Osteocyte (in vitro differentiated cells): ENCODE measurements at places on chromosomes 1 and 21. TPM values are rescaled to one million over a fixed set of nuclear protein-coding genes. Genes with fewer than 3 reads are reported as not detected.

- no peak overlapping the region for H3K27ac ChIP-seq
- no peaks in the 10 kb centered on the region for H3K4me1 ChIP-seq
- H3K36me3 ChIP-seq = no peaks in the 10 kb centered on the region
- no peak for DNase-seq
- H3K27me3 ChIP-seq = peaks cover 49% of the 10 kb centered on the region
Measured at GRCh38 chr1:3762873-3763228, 9.7 kb upstream of the SMIM1 start.

The TAF13 gene
- total RNA-seq = 39.8 and 42.3 TPM in 2 replicates

The OR2L2 gene
- total RNA-seq = 0.08 and 0.13 TPM in 2 replicates

- no peak for DNase-seq
- peaks cover 20% of the 10 kb centered on the region for H3K4me1 ChIP-seq
- no peak overlapping the region for H3K27ac ChIP-seq
- H3K27me3 ChIP-seq = no peaks in the 10 kb centered on the region
Measured at GRCh38 chr21:26057477-26058170, 112.9 kb downstream of the APP start.

DNA sequence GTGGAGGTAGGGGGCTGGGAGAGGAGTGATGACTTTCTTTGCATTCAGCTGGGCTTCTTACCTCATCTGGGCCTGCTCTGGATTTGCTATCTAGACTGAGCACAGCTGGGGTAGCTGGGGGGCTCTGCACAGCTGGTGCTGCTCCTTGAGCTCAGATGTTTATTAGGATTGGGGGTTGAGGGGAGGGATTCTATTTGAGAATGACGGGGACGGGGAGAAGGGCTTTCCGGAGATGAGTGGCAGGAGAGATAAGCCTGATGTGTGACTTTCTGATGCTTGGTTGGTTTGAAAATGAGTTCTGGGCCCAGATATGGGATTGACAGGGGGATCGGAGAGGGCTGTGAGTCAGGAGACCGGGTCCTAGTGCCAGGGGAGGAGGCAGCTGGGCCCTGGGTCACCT is 146.1 kb upstream of the CSF3R start:
- no peak overlapping the region for H3K4me3 ChIP-seq
- no peaks in the 10 kb centered on the region for H3K36me3 ChIP-seq
- no peak overlapping the region for H3K27ac ChIP-seq
- H3K27me3 ChIP-seq = no peaks in the 10 kb centered on the region

The C1orf226 gene
- 2.7 and 3.2 TPM in 2 replicates for total RNA-seq

DNA sequence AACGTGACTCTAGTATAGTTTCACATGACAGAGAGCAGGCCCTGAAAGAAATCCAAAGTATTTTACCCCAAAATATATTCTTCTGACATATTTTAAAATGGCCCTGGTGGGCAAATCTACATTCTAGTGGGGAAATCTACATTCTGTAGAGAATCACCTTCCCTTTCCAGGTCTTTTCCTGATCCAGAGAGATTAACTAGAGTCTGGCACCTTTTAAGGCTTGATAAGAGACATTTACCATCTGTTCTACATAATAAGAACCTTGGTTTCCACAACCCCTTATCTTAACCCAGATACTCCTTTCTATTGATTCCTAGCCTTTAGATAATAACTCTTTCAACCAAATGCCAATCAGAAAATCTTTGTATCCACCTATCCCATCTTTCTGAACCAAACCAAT is 17.0 kb upstream of the L1TD1 start:
- no peak for DNase-seq
- H3K27me3 ChIP-seq = peaks cover 23% of the 10 kb centered on the region
- H3K27ac ChIP-seq = no peak overlapping the region
- no peaks in the 10 kb centered on the region for H3K4me1 ChIP-seq
- H3K4me3 ChIP-seq = no peak overlapping the region

The SPRR2F gene
- not detected in 2 replicates for total RNA-seq

GRCh38 chr1:212305342-212305741 is 20.1 kb downstream of the PPP2R5A start:
- DNase-seq = no peak
- no peak overlapping the region for H3K27ac ChIP-seq
- peaks cover 17% of the 10 kb centered on the region for H3K36me3 ChIP-seq
- no peak overlapping the region for H3K4me3 ChIP-seq
- H3K4me1 ChIP-seq = peaks cover 30% of the 10 kb centered on the region

- no peaks in the 10 kb centered on the region for H3K27me3 ChIP-seq
- H3K4me3 ChIP-seq = no peak overlapping the region
- no peak for DNase-seq
- H3K27ac ChIP-seq = no peak overlapping the region
- H3K4me1 ChIP-seq = peaks cover 28% of the 10 kb centered on the region
Measured at GRCh38 chr1:12339396-12339795, 109.6 kb downstream of the VPS13D start.

DNA sequence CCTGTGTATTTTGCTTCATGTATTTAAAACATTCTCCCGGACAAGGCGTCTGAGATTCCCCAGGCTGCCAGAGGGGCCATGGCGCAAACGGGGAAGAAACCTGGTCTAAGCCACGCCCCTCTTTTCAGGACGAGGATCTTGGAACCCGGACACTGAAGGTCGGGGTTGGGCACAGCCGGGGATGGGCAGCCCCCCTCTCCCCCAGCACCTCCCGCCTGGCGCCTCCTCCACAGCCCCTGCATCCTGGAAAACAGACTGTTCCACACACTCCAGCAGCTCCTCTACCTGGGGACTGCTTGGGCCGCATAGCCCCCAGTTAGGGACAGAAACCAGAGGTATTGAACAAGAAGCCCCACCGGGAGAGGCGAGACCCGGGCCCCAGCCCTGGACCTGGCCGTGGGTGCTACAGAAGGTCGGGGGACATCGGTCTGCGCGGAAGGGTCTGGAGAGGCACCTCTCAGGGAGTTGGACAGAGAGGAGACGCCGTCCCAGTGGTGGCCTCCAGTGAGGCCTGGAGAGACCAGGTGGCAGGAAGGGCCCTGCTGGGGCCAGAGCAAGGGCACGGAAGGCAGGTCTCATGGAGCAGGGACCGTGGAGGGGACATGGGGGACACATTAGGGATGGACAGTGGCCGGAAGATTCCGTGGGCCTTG is 5.4 kb downstream of the TP73 start:
- DNase-seq = peak; percentile 82
- no peaks in the 10 kb centered on the region for H3K4me1 ChIP-seq
- no peak overlapping the region for H3K4me3 ChIP-seq
- H3K27ac ChIP-seq = no peak overlapping the region
- H3K27me3 ChIP-seq = peaks cover 71% of the 10 kb centered on the region

DNA sequence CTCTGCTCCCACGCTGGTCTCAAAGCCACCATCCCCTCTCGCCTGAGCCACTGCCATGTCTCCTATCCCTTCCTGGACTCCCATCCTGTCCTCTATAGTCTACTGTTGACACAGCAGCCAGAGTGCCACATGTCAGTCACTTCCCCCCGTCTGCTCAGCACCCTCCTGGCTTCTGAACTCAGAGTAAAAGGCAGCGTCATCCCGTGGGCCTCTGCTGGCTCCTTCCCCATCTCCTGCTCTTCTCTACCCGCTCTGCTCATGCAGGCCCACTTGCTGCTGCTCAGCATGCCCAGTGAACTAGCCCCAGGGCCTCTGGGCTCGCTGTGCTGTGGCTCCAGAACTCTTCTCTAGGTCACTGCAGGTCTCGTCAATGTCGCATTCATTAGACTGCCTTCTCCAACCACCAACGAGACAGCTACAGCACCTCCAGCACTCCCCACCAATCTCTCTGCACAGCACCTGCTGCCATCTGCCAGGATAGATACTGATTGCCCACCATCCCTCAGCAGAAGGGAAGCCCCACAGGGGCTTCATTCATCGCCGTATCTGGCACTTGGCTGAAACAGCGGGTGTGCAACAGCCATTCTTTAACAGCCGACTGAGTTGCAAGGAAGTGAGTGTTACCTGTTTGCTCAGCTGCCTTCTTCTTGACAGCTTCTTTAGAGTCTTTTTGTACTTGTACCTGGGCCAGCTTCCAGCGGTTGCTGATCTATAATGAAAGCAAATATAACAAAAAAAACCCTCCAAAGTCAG is 11.8 kb upstream of the SRM start:
- no peaks in the 10 kb centered on the region for H3K27me3 ChIP-seq
- no peaks in the 10 kb centered on the region for H3K4me1 ChIP-seq
- H3K36me3 ChIP-seq = peaks cover 44% of the 10 kb centered on the region
- DNase-seq = no peak
- no peak overlapping the region for H3K4me3 ChIP-seq

- no peaks in the 10 kb centered on the region for H3K27me3 ChIP-seq
- H3K36me3 ChIP-seq = no peaks in the 10 kb centered on the region
- H3K27ac ChIP-seq = no peak overlapping the region
- H3K4me1 ChIP-seq = peaks cover 27% of the 10 kb centered on the region
- H3K4me3 ChIP-seq = no peak overlapping the region
Measured at GRCh38 chr1:234715252-234716014, 105.5 kb upstream of the IRF2BP2 start.

- H3K27ac ChIP-seq = no peak overlapping the region
- peaks cover 3% of the 10 kb centered on the region for H3K27me3 ChIP-seq
- no peak for DNase-seq
Measured at GRCh38 chr1:220367833-220368232, 95.6 kb upstream of the RAB3GAP2 start.

- peaks cover 11% of the 10 kb centered on the region for H3K27me3 ChIP-seq
- H3K4me1 ChIP-seq = peaks cover 14% of the 10 kb centered on the region
- H3K36me3 ChIP-seq = no peaks in the 10 kb centered on the region
- no peak overlapping the region for H3K4me3 ChIP-seq
- DNase-seq = peak; percentile 8
Measured at GRCh38 chr1:29687601-29688244, 451.4 kb downstream of the PTPRU start.

GRCh38 chr1:206699626-206700025 is 14.9 kb downstream of the MAPKAPK2 start:
- H3K27ac ChIP-seq = no peak overlapping the region
- no peaks in the 10 kb centered on the region for H3K27me3 ChIP-seq
- H3K4me1 ChIP-seq = peaks cover 51% of the 10 kb centered on the region
- H3K36me3 ChIP-seq = peaks cover 7% of the 10 kb centered on the region

DNA sequence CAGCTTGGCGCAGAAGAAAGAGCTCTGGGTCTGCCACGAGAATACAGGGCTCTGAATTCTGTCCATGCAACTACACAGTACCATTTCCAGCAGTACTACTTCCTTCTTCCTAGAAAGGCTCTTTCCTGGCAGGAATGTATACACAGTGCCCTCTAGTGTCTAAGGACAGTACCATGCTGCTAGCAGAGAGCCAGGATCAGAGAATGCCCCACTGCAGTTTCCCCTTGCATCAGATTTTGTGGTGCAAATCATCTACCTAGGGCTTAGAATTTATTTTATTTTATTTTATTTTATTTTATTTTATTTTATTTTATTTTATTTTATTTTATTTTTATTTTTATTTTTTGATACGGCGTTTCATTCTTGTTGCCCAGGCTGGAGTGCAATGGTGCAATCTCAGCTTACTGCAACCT is 50.8 kb downstream of the PAX7 start:
- H3K4me1 ChIP-seq = no peaks in the 10 kb centered on the region
- peaks cover 11% of the 10 kb centered on the region for H3K27me3 ChIP-seq
- H3K27ac ChIP-seq = no peak overlapping the region
- H3K36me3 ChIP-seq = no peaks in the 10 kb centered on the region
- no peak for DNase-seq

The PDE4B gene
- 50.5 and 53.1 TPM in 2 replicates for total RNA-seq

GRCh38 chr1:233295975-233296322 is 424 bp upstream of the PCNX2 start:
- H3K27ac ChIP-seq = peak overlapping the region; percentile 32
- DNase-seq = no peak
- H3K27me3 ChIP-seq = no peaks in the 10 kb centered on the region
- H3K4me3 ChIP-seq = peak overlapping the region; percentile 87
- peaks cover 26% of the 10 kb centered on the region for H3K4me1 ChIP-seq

DNA sequence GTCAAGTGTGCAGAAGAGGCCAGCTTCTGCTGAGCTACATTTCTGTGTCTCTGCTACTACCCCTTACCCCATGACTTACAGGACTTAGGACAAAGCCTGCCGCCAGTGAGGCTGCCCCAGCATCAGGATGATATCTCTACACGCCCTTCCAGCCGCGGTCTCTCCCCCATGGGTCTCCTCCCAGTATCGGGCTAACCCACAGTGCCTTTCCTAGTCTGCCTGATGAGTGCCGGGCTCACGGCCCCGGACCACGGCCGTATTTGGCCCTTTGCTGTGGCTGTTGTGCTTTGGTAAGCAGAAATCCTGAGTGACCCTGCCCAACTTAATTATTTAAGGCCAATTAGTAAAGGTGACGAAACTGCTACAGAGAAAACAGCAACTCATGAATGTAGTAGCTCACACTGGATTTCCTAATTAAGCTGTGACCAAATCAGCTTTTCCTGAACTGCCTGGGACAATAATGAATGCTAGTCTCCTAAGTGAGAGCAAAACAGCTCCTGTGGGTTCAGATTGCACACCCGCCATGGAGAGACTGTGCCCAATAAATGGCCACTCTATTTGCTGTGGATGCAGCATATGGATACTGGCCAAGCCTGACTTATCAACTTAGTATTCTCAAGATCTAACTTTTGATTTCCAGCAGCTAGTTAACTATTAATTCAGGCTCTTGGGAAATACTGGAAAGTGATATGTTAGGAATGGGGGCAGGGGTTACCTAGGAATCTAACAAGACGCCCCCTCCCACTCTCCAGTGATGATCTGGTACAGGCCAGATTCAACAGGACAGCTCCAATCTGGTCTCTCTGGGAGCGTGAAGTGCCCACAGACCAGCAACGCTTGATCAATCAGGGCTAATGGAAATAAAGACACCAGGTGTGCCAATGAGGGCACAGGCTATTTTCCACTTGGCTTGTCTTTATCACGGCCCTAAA is 123.3 kb upstream of the IFFO2 start:
- H3K27ac ChIP-seq = no peak overlapping the region
- H3K4me3 ChIP-seq = no peak overlapping the region
- H3K36me3 ChIP-seq = peaks cover 62% of the 10 kb centered on the region
- peaks cover 5% of the 10 kb centered on the region for H3K4me1 ChIP-seq
- DNase-seq = no peak

GRCh38 chr1:35569936-35570335 is 3.2 kb upstream of the TFAP2E start:
- H3K4me1 ChIP-seq = peaks cover 13% of the 10 kb centered on the region
- peaks cover 3% of the 10 kb centered on the region for H3K36me3 ChIP-seq
- H3K27ac ChIP-seq = no peak overlapping the region
- H3K27me3 ChIP-seq = peaks cover 13% of the 10 kb centered on the region
- no peak for DNase-seq

The AMY2A gene
- not detected in 2 replicates for total RNA-seq

The RGS4 gene
- 99.0 and 121 TPM in 2 replicates for total RNA-seq

The FGR gene
- not detected in 2 replicates for total RNA-seq

- peak overlapping the region; percentile 72 for H3K4me3 ChIP-seq
- no peaks in the 10 kb centered on the region for H3K36me3 ChIP-seq
- DNase-seq = peak; percentile 69
- peaks cover 10% of the 10 kb centered on the region for H3K4me1 ChIP-seq
- H3K27me3 ChIP-seq = peaks cover 18% of the 10 kb centered on the region
Measured at GRCh38 chr1:160399544-160400222, 681 bp upstream of the VANGL2 start.
